ENCODE measurements at places on chromosomes 7 and 10.

GRCh38 chr7:240146-240676, 47.8 kb downstream of the FAM20C start:
- DNase-seq: no peak

- DNase-seq: no peak
Observed at GRCh38 chr7:14184292-14184864, 194.9 kb upstream of the ETV1 start.

GRCh38 chr7:130356876-130357611, 12.4 kb downstream of the CPA5 start:
- no peak for DNase-seq

DNA sequence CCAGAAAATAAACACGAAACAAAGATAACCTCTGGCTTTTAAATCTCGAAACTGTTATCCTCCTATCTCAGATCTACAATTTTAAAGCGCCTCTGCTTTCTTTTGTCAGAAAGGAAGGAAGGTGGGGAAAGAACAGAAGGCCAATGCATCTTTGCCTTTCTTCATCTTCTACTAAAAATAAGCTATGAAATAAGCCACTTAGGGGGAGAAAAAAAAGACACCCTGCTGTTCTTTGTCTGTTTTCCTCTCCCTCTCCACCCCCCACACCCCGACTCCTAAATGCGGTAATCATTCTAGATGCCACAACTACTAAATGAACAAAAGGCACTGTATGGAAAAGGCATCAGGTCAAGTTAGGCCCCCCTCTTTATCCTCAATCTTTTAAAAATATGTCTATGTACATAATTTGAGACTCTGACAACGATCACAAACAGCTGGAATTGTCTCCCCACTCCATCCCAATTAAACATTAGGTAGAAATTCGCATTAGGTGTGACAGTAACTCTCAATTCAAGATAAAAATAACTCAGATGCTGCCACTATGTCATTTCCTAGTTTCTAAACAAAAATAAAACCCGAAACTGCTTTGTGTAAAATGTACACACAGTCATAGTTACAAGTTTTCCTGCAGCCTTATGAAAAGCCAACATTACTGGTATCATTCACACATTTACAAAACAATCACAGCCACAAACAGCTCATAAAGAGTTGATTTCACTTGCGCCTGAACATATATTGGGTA, 2.4 kb downstream of the UBE2H start:
- no peak for DNase-seq

DNA sequence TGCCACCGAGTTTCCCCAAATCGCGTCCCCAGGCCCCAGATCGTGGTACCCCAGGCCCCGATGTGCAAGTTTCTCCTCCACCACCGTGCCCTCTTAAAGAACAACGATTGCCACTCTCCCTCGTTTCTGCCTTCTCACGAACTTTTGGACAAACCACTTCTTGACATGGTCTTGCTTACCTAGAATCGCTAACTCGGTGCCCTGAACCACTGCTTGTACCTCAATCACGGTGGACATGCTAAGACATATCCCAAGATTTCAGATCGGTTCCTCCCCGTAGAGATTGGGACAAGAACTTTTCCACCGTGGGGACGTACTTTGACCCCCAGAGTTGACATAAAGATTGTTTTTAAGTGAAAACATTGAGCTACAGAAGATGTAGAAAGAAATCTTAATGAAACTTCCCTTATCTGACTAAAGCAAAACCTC, 477 bp upstream of the ZC3HAV1 start:
- DNase-seq: no peak

- no peak for DNase-seq
Observed at GRCh38 chr7:45123913-45124710, 12.6 kb upstream of the TBRG4 start.

GRCh38 chr7:101390901-101391301, 28.2 kb downstream of the COL26A1 start:
- DNase-seq: no peak

DNA sequence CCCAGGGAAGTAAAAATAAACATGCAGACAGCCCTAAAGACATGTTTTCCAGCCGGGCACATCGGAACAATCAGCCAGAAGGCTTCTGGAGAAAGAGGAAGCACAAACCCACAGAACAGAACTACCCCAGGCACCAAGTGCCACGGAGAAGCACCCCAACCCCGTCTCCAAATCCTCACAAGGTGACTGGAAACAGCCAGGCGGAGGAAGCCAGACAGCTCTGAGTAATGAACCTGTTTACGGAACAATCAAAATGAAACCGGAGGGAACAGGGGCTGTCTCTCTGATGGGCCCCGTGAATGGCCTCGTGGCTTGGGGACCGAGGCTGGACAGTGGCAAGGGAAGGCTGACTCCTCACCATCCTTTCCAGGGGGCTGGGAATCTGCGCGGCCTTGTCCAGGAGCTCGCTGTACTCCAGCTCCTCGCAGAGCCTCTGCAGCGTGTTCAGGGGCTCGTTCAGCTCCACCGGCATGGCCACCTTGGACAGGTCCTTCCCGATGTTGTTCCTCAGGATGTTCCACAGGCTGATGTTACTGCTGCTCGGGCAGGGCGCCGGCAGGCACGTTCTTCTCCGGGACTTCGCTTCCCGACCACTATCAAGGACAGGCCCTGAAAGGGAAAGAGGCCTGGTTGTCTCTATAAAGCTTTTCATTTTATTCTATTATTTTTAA, 77.0 kb upstream of the GSDME start:
- DNase-seq: no peak

- no peak for DNase-seq
Observed at GRCh38 chr7:138478499-138478908, 18.4 kb downstream of the TRIM24 start.

DNA sequence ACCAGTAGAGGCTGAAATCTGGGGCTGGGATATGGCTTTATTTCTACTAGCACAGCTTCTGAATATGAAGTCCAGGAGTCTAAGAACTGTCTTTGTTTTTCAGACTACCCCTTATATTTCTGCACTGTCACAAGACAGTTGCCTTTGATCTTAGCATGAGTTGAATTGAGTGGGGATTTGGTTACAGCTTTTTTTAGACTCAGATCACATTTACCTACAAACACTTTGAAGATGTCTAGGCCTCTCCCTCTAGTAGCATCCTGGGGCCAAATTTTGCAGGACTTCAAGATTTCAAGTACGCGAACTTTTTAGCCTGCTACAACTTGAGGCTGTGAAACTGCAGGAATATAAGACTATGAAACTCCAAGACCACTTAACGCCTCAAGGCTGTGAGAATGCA, 240.2 kb downstream of the NEBL start:
- no peak for DNase-seq

DNA sequence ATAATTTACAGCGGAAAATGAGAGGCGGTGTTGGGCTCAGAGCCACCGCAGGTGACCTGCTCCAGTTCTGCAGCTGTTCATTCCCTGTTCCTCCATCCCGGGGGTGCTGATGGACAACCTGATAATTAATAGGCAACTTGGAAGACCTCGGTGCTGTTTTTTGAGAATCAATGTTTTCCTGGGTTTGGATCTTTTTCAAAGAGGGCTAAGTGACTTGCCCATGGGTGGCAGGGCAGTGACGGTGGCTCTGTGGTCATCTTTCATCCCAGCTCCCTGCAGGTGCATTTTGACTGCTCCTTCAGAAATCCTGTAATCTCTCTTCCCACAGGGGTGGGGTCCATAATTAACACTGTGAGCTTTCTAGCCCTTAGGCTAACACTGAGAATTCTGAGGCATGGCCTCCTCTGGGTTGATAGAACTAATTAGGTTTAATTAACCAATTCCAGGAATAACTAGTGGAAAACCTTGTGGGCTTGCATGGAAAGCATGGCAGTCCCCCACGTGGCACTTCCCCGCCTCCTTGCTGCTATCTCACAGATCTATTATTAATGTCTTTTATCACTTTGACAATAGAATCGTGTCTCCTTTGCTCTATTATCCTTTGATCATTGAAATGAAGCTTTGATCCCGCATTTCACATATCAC, 217.9 kb downstream of the GLRX3 start:
- no peak for DNase-seq

DNA sequence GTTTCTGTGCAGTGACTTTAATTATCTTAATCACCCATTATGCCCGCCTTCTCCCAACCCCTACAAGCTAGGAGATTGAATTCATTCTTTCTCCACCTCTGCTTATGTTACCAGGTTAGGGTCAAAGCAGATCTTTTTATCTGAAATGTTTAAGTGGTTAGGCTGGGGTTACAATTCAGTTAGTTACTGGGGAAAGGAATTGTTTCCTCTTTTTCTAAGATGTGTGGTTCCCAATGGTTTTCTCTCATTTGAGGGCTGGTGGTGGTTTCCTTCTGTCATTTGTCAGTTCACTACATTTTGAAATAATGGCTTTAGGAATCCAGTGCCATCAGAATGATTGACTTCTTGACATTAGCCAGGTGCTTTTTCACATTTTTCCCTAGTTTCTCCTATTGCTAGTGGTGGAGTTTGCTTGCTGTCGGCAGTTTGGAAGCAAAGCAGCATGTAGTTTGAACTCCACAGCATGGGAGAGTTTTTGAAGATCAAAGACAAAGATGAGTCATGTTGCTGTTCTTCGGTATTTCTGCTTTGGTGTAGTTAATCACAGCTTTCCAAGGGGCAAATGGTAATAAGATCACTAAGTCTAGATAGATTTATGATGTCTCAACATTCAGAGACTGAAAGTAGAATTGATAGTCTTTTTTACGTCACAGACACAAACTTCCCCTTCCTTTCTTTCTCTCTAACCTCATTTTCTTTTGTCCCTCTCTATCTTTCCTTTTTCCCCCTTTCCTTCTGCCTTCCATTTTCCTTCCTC, 168.2 kb downstream of the SND1 start:
- DNase-seq: no peak

DNA sequence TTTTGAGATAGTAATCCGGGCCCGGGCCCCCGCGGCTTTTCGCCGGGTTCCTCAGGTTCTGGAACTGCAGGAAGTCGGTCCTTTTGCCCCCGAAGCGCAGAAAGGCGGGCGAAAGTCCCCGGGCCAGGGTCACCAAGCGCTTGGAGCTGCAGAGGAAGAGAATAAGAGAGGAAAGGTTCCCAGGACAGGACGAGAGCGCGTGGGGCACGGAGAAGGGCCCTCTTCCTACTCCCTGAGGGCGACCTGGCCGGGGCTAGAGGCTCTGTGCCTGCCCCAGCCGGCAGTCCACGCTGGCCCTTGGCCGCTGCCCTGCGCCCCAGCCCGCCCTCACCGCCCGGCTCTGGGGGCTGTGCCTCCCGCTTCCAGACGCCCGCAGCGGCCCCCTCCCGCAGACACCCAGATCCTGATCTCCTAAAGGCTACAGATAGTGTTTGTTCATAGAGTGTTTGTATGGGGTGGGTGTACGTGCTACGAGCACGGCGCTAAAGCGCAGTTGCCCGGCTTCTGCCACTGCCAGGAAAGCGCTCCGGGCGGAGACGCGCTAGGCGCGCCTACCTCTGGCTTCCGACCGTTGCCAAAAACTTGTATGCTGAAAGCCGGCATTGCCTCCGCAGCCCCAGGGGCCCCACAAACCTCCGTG, 3.2 kb downstream of the HPSE2 start:
- DNase-seq: no peak

DNA sequence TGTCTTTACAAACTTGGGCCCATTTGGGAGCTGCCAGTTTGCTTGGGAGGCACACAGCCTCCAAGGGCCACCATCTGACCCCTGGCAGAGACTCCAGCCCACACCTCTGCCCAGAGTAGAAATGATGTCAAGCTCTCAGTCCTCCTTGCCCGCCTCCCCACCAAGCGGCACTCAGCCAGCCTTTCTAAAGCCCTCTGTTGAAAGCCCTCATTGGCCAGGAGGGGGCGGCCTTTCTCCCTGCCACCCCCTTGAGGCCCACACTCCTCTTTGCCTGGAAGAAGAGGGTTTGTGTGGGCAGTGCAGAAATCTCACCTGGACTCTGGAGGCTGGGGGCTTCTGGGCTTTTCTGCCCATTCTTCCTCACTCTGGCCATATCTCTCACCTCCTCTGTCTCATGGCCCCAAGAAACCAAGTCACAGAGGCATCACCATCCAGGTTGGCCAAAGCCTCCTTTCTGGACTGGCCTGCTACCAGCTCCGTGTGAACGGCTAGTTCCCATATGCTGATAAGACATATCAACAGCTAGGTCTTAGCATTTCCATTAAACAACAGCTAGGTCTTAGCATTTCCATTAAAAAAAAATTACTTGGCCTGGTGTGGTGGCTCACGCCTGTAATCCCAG, 36.1 kb downstream of the UBTD1 start:
- no peak for DNase-seq

GRCh38 chr7:32092346-32092745, 22.1 kb upstream of the PDE1C start:
- DNase-seq: no peak

GRCh38 chr10:82953331-82953730, 1078.3 kb downstream of the NRG3 start:
- DNase-seq: no peak

DNA sequence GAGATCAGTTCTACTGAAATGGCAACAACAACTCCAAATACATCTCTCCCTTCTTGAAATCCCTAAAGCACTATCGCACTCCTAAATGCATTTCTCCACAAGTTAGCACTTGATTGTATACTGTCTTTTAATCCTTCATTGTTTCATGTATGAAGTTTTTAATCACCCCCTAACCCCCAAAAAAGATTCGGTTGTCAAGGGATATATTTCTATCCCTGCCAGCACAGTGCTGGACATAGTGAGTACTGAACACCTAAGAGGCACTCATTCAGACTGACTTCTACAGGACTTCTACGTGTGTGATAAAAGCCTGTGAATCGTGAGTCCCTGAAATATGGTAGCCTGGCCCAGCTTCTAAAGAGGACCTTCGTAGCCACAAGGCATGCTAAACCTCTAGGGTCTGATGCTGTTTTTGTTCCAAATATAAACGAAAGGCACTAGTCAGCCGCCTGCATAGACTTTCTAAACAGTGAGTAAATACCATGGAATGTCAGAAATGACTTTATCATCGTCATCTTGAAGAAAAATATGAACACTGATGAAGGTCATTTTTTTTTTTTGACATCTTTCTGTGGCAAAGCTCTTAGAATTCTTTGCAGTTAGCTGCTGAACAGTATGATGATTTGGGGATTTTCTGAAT, 14.6 kb upstream of the ZSCAN21 start:
- DNase-seq: no peak

DNA sequence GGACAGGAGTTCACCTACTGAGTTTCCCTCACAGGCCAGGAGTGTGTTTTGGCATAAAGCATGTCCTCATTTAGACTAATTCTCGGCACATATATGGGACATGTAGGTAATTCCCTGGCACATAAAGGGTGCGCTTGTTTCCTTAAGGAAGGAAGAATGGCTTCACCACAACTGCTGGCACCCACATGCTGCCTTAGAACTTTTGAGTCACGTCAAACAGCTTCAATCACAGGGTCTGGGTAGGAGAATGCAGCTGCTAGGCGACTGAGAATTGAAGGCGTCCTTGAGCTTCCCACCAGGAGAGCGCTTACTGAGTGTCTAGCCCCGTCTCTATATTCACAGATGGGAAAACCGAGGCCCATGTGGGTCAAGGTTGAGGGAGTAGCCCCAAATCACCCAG, 146.1 kb downstream of the CHN2 start:
- DNase-seq: no peak

GRCh38 chr7:23021596-23021995, 7.7 kb upstream of the HYCC1 start:
- no peak for DNase-seq

Measured in activated CD4-positive, CD25-positive, alpha-beta regulatory T cell (primary cell).